ENCODE measurements at places on chromosomes 6 and 20.

GRCh38 chr6:3382326-3383279, 74.2 kb downstream of the SLC22A23 start:
- no peak for DNase-seq

DNA sequence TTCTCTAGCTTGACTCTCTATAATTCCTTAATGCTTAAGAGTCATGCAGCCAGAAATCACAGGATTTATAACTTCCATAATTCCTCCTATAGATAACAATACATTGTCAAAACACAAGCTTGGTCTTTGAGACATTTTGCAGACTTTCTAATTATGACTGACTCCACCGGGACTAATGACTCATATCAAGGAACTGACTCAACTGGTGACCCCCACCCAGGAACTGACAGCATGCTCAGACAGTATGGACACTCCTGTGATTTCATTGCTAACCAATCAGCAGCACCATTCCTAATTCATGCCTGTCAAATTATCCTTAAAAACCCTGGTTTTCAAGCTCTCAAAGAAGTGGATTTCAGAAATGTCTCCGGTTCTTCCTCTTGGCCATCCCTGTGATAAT, 670.5 kb upstream of the IMPG1 start:
- no peak for DNase-seq

DNA sequence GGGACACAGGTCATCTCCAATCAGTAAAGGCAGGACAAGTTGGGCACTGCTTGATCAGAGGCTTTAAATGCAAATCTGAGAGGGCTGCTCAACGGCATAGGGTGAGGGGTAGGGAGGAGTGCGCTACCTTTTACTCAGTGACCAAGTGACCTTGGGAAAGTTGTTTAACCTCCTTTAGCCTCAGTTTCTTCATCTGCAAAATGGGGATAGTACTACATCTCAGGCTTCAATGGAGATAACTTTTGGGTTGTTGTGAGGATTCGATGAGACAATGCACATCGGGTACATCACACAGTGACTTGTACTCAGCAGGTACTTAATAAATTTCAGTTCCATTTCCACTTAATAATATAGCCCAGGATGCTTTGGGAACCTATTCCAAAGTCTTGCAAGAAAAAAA, 22.6 kb downstream of the MDGA1 start:
- DNase-seq: no peak

DNA sequence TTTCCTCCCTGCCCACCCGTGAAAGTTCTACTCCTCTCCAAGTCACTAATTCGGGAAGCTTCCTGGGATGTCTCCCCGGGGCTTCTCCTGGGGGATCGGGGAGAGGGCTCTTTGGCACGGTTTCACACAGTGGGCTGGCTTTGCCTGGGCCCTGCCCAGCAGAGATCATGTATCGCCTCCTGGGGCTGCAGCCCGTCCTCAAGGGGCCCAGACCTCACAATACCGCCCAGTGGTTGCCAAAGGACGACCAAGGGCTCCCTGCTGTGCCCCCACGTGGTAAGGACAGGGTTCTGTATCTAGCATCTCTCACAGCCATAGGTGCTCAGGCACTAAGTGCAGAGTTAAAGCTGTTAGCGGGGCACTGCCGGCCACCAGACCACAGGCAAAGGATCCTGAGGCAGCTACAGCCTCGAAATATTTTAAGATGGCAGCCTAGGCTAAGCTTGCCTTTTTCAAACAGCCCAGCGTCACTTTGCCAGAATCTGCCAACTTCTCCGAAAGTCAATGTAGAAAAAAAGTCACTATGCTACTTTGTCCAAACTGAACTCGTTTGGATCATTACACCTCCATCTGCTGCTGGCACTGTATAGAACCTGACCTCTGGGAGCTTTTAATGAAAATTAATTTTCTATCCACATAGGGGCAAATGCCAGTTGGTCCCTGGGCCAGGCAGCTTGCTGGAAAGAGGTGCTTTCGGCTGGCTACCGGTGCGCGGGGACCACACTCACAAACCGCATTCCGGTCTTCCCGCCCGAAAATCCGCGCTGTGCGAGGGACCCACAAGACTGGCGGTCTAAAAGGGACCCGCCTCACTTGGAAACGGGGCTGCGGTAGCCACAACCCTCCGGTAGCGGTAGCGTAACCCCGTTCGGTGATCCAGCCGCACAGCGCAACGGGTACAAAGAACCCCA, 1.3 kb upstream of the NNAT start:
- DNase-seq: no peak

DNA sequence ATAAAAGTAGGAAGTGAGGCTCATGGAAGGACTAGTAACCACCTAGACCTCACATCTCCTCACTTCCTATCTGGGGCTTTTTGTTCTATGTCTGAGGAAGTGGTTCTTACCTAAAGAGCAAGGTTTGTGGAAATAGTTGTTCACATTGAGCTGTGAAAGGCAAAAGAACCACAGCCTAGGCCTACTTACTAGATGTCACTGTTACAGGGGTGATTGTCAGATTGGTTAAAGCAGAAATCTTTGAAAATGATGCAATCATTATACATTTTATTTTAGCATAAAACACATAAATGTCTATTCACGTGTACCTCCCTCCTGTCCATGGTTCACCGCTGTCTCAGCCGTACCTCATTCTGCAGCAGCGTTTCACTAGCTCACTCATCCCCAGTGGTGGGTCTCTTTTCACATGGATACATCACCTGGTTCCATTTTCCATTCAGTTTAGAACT, 268.8 kb downstream of the TMEM242 start:
- DNase-seq: peak; percentile 18

- no peak for DNase-seq
Measured at GRCh38 chr6:43454290-43454695, 1.1 kb downstream of the DLK2 start.

GRCh38 chr6:26525838-26526237, 12.3 kb upstream of the HMGN4 start:
- no peak for DNase-seq

GRCh38 chr6:148538261-148539190, 195.9 kb downstream of the SASH1 start:
- no peak for DNase-seq

- DNase-seq: peak; percentile 41
Measured at GRCh38 chr6:157184202-157185015, 138.9 kb downstream of the TMEM242 start.

DNA sequence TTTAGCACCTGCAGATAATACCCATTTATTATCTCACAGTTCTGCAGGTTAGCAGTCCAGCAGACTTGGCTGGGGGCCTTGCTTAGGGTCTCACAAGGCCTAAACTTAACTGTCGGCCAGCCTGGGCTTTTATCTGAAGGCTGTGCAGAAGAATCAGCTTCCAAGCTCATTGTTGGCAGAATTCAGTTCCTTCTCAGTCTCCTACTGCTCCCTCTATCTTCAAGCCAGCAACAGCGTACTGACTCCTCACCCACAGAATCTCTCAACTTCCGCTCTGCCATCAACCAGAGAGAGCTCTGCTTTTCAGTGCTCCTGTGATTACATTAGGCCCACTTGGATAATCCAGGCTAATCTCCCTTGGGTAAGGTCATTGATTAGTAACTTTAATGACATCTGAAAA, 30.2 kb upstream of the NHSL1 start:
- no peak for DNase-seq

DNA sequence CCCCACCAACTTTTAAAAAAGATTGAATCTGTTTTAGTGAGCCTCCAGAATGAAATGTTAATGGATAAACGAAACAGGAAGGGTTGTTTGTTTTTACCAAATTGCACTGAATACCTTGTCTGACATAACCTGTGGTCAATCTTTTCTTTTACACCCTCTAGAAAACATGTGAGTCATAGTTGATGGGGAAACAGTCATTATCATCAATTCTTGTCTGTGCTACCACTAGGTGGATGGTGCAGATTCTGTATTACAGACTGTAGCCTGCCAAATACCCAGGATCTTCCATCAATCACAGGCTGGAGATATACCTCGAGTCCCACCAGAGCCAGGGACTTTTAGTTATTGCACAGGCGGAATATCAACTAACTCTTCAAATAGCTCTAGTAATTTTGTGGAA, 29.5 kb upstream of the PKIB start:
- peak; percentile 58 for DNase-seq

- no peak for DNase-seq
Measured at GRCh38 chr20:59568509-59569024, 35.8 kb upstream of the PHACTR3 start.

GRCh38 chr6:127456465-127456864, 2.7 kb downstream of the KIAA0408 start:
- DNase-seq: no peak

- DNase-seq: no peak
Measured at GRCh38 chr6:42796171-42796570, 14.3 kb downstream of the BICRAL start.

GRCh38 chr6:126631363-126631762, 291.4 kb downstream of the CENPW start:
- DNase-seq: no peak

- peak; percentile 29 for DNase-seq
Measured at GRCh38 chr6:13096084-13096483, 232.3 kb downstream of the TBC1D7 start.

- no peak for DNase-seq
Measured at GRCh38 chr6:51105357-51105756, 286.7 kb downstream of the TFAP2B start.

DNA sequence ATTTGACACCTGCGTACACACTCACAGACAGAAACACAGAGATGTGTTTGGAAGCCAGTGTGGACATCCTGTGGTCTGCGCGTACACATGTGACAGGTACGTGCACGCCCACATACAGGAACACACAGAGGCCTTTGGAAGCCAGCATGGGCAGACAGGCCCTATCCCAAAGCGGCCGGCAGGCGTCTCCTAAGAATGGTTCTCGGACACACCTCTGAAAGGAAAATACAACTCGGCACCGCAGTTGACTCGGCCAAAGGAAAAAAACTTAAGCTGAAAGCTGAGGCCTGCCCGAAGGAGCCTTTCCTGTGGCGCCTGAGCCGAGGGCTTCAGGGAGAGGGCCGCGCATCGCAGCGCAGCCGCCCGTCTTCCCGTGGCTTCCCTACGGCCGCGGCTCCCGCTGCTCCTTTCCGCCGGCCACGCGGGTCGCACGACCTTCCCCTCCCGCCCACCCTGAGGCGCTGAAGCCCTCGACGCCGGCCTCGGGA, 1.4 kb upstream of the CEP43 start:
- peak; percentile 86 for DNase-seq

GRCh38 chr6:3410385-3411360, 46.2 kb downstream of the SLC22A23 start:
- DNase-seq: peak; percentile 93

GRCh38 chr6:148447521-148448230, 105.0 kb downstream of the SASH1 start:
- DNase-seq: no peak

- DNase-seq: peak; percentile 32
Measured at GRCh38 chr6:109821428-109821827, 130.3 kb downstream of the FIG4 start.

DNA sequence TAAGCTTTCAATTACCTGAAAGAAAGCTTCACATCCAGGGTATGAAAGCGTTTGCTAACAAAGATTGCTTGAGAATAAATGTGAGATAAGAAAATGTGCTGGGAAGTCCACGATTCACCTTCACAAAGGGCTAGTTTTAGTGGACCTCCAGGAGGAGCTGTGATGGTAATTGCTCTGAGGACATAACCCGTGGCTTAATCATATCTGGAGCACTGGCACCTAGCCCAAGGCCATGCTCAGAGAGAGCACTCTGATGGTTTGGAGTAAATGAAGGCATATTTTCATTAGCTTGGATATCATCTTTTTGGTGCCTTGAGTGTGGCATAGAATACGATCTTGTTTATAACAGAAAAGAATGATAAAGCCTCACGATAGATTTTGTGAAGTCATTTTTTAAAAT, 46.9 kb upstream of the BACH2 start:
- DNase-seq: peak; percentile 41

GRCh38 chr6:3247255-3248146, 11.2 kb upstream of the PSMG4 start:
- DNase-seq: no peak

DNA sequence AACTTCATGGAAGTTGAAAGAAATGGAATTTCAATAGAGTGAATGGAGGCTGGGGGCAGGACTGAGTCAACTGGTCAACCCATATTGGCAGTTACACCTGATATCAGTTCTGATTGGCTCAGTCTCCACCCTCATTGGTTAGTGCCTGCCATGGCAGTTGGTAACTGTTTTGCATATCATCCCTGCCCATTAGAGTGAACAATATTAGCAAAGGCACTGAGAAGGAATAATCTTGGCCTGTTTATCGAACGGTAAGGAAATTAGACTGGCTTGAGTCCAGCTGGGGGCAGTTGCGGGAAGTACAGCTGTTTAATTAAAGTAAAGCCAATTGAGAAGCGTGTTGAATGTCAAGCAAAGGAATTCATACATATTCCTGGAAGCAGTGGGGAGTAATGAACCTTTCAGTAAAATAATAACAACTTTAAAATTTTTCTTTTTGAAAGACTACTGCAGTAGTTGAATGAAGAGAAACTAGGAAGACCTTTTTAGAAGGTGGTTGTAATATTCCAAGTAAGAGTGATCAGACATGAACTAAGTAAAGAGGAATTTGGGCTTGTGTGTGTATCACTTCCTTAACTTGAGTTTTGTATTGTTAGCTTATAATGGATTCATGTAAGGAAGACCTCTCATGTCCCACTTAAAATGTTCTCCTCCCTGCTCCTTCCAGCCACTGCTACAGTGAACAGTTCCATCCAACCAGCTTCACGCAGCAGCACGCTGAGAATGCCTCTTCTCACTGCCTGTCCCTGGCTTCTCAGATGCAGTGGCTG, 17.2 kb upstream of the FAM50B start:
- no peak for DNase-seq

DNA sequence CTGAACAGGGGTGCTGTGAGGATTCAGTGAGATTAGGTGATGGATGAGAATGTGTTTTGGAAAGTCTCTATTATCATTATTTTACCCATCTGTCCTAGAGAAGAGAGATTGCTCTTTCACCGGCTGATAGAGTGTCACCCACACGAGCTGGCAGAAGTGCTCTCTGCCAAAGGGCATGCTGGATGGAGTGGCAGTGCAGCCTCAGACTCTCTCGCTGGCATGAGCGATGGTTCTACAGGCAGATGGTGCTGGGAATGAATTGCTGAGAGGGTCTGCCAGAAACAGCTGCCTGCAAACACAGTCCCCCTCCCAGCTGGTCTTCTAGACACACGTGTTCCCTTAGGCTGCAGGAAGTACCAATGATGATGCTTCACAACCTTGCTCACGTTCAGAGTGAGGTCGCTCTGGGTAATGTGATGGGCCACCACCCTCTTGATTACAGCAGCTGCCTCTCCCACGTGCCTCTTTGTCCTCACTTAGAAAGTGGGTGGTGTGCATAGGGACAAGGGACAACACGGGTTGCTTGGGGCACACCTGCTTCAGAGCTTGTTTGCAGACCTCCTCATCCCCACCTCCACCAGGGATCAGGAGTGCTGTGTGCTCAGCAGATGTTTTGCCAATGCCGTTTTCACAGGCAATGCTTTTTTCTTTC, 84.7 kb downstream of the FOXA2 start:
- no peak for DNase-seq

DNA sequence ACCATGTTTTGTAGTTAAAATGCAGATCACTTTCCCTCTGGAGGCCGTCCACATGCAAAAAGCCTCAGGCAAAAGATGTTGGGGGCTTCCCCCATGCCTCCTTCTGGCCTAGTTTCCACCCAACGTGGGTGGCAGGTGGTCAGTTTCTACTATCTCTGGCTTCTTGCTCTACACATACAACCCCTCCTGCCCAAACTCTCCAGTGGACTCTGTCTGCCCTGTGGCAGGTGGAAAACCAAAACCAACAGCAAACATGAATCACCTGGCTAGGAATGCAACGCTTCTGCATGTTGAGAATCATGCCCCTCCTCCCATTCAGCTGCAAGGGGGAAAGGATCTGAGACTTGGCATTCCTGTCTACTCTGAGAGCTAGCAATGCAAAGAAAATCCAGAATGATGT, 94.8 kb downstream of the MBOAT1 start:
- no peak for DNase-seq

- DNase-seq: no peak
Measured at GRCh38 chr6:106745824-106746582, 116.6 kb downstream of the QRSL1 start.
